Right kidney (tissue), 9 donors: ENCODE measurements at places on chromosomes 3 and 15.

DNA sequence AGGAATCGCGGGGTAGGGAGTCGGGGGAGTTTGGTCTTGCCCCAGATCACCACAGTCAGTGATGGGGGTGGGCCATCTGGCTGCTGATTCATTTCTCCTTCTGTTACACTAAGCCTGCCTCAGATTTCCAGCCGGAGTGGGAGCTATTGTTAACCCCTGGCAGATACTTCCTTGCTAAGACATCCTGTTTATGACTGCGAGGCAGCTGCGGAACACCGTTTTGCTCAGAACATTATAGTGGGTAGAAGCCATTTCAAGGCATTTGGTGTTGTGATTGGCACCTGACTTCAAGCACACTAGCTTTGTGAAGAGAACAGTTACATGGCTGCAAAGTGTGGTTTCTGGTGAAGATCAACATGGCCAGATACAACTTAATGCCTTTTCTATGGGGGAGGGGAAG is 73.8 kb downstream of the FLNB start:
- no peak for DNase-seq

GRCh38 chr15:67413770-67414390 is 107.1 kb upstream of the C15orf61 start:
- DNase-seq = peak; percentile 12

- DNase-seq = no peak
Observed at GRCh38 chr15:100890850-100891249, 11.2 kb downstream of the ALDH1A3 start.

DNA sequence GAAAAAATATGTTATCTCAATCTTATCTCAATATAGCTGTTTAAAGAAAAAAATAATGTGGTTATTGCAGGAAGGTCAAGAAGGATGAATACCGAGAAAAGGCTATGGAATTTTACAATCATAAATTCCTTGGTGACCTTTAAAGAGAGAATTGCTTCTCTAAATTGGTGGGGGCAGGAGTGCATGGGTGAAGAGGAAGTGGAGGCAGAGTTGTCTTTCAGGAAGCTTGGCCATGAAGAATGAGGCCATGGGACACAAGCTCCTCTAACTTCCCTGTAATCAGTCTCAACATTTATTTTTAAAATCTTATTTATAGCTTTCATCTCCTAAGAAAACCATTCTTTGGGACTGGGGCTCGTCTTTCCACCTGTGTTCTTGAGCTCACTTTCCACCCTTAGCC is 22.4 kb upstream of the ALDH1A2 start:
- DNase-seq = no peak

GRCh38 chr15:28915041-28915810 is 29.5 kb downstream of the APBA2 start:
- no peak for DNase-seq

DNA sequence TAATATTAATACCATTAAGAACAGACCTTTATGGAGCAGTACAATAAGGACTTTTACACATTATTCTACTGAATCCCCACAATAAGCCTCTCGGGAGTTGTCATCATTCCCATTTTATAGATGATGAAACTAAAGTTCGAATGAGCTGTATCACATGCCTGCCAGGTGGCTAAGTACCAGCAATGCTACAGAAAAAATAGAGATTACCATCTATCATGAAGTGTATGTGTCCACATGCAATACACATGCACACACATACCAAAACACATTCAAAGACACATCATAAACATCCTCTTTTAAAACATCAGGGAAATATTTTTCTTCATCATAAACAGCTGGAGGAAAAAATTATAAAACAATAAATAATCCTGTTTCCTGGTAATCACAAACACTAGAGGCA is 136.6 kb downstream of the SUCLG2 start:
- no peak for DNase-seq

- no peak for DNase-seq
Observed at GRCh38 chr3:130014526-130014925, 40.0 kb downstream of the TRH start.

- no peak for DNase-seq
Observed at GRCh38 chr3:37039161-37039846, 46.0 kb downstream of the MLH1 start.

DNA sequence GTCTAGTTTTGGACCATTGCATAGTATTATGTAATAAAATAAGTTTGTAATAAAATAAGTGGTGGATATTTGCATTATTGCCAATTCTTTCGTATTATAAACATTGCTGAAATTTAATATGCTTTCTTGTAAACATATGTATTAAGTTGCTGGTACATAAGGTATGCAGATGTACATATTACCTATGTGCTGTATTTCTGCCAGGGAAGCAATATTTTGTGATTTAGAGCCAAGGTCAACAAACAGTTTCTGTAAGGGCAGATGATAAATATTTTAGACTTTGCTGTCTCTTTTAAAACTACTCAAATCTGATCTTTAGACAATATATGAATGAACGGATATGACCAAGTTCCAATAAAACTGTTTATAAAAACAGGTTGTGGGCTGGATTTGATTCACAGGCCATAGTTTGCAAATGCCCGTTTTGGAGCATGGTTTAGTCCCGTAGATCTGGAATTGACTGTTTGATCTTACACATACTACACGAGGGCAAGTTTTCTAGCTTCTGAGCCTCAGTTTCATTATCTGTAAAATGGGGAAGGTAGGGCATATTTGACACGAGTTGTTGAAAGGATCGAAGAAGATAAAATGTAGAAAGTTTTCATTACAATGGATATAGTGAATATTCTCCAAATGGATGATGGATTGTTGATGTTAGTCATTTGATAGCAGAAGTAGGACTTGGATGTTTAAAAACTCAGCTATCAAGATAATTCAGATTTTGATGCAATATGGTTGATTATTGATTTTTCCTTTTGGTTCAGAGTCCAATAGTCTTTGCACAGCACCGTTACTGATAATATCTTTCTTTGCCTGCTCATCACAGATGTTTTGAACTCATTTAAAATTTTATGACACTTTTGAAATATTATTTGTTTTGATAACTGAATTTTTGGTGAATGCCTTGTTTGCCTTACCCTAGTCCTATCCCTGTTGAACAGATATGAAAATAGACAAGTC is 394.6 kb downstream of the FEZF2 start:
- no peak for DNase-seq
